ENCODE measurements at places on chromosomes 5 and 9.

- no peak for DNase-seq
Observed at GRCh38 chr5:69308046-69308553, 24.5 kb downstream of the CCDC125 start.

DNA sequence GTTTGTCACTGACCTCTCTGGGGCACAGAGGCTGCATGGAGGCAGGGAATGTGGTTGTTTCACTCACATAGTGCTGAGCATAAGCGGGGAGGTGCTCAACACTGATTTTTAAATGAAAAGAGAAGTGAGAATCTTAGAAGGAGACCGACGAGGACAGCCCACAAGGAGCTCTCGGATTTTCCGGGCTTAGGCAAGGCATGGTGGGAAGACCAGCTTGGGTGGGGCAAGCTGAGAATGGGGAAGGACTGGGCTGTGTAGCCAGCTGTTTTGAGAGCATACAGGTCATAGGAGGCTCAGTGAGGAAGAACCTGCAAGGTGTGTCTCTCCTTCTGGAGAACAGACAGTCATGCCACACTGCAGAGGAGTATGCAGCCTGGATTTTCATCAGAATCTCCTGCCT lies 86.0 kb upstream of the TNFSF8 start:
- no peak for DNase-seq

DNA sequence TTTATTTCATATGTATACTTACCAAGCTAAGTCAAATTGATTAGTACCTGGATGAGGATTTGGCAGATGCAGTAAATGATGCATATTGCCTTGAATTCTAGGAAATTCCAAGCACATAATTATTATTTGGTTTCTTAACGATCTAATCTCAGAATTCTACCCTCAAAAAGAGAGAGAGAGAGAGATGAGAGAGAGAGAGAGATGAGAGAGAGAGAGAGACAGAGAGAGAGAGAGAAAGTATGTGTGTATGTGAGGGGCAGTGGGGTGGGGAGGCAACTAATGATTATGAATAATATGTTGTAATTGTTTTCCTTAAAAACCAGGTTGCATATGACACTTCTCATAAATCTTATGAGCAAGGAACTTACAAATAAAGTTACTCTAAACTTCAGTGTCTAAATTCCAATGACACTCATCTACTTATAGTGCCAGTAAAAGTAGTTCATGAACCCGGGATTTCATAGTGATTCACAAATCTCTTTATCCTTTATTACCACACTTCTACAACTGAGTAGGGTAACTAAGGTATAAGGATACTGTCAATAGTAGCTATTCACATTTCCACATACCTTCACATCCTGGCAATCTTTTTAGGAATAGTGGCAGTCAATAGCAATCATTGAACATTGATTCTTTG lies 60.5 kb upstream of the EDIL3 start:
- DNase-seq: no peak

DNA sequence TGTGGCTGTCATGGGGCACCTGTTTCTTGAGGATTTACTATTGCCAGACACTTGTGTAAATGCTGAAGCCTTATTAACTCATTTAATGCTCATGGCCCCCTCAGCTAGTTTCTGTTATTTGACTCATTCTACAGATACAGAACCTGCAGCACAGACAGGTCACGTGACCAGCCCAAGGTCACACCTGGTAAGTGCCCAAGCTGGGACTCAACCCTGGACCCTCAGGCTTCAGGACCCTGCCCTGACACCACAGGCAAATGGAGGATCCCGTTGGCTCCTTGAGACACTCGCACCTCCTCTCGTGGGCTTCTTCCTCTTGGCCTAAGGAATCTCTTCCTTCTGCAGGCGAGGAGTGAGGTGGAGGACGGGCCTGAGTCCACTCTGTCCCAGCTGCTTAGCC lies 10.6 kb upstream of the NEURL1B start:
- no peak for DNase-seq

- DNase-seq: no peak
Observed at GRCh38 chr5:137105351-137106035, 393.6 kb downstream of the SPOCK1 start.

DNA sequence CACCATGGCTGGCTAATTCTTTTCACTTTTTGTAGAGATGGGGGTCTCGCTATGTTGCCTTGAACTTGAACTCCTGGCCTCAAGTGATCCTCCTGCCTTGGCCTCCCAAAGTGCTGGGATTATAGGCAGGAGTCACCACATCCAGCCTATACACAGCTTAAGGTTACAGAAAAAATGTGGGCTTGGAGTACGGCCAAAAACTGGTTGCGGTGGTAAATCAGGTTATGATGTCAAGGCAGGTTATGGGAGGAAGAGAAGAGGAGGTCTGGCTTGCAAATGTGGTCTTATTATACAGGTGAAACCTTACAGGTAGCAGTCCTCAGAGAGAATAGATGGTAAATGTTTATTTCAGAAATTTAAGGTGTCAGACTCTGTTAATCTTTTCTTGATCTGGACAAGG lies 30.7 kb upstream of the SYK start:
- DNase-seq: no peak

DNA sequence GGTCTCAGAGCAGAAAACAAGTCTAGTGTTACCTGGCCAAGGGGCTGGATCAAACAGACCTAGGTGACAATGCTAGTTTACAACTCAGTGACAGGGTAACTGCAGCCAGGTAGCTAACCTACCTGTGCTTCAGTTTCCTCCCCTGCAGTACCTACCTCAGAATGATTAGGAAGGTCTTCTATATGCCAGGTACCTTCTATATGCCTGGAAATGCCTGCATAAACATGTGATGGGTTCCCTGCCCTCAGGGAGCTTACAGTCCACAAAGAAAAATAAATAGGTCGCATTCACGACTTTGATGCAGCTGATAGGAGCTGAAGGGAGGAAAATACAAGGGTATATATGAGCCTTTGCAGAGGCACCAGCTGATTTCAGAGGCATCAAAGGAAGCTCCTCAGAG lies 16.1 kb downstream of the LHFPL2 start:
- no peak for DNase-seq

All from CD4-positive, alpha-beta T cell treated with Interleukin-4 for 4 hours (primary cell).